ENCODE measurements at places on chromosomes 16 and 17.
A peak's percentile ranks its signal among the peaks of the same experiment; 100 is the strongest.

- DNase-seq, result no peak
Observed at GRCh38 chr16:87601401-87601981, 817 bp upstream of the JPH3 start.

DNA sequence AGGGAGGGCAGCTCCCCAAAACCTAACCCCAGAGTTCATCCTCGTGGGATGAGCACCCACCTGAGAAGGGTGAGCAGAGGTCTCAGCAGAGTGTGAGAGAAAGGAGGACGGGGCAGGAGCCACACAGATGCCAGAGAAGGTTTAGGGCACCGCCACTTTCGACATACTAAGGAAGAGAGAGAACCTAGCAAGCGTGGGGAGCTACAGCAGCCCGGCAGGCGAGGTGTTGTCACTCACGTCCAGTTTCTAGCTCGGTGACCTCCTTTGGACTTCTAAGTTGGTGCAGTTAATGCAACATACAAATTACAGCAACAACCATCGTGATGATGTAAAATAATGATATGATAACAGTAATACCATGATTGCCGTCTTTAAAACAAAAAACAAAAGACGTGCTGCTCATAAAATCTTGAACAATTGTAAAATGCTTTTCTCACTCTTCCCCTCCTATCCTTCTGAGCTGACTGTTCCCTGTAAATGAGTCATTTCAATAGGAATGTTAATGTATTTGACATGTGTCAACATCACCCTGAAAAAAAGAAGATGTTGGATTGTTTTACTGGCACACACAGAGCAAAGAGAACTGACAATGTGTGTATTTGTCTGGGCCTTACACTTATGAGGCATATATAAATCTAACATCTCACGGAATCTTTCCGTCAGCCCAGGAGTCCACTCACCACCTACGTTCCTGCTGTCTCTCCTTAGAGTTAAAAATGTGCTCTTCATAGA, 158.2 kb upstream of the MAF start:
- DNase-seq, result no peak

GRCh38 chr16:11692171-11692570, 23.9 kb downstream of the SNN start:
- DNase-seq, result no peak

GRCh38 chr17:78787444-78787843, 5.4 kb upstream of the CYTH1 start:
- DNase-seq, result no peak

DNA sequence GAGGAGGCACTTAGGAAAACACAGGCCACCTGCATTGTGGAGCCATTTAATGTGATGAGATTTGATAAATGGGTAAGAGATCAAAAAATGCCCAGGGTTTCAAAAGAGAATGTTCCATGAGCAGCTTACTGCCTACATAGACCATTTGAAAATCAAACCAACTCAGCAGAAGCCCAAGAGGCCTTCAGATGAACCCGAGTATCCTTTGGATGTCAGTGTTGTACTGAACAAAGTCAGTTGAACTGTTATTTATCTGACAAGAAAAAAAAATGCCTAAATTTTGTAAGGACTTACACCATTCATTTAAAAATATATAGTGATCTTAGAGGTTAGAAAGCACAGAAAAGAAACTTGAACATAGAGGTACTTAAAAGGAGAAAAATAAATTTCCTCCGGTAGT, 381.7 kb downstream of the ZFHX3 start:
- DNase-seq, result no peak

GRCh38 chr16:2915196-2915929, 3.6 kb downstream of the FLYWCH1 start:
- no peak for DNase-seq

- no peak for DNase-seq
Observed at GRCh38 chr17:82831818-82832200, 8.0 kb downstream of the ZNF750 start.

GRCh38 chr16:76837872-76838271, 353.1 kb upstream of the MON1B start:
- no peak for DNase-seq

GRCh38 chr17:17823433-17824118, 13.2 kb downstream of the SREBF1 start:
- DNase-seq, result peak; percentile 83

DNA sequence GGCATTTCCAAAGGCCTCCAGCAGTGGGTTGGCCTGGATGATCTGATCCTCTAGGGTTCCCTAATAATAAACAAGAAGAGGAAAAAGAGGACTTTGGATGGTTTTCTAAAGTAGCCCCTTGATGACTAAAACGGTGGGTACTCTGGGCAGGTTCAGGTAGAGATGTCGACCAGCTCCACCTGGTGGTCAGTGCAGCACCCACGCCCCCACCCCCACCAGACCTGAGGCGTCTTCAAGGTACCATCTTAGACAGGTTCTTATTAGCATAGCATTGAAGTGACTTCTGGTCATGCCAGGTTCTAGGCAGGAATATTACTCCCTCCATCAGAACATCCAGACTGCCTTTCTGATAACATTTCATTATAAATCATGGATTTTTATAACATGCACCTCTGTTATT, 15.0 kb downstream of the MYH13 start:
- DNase-seq, result no peak

DNA sequence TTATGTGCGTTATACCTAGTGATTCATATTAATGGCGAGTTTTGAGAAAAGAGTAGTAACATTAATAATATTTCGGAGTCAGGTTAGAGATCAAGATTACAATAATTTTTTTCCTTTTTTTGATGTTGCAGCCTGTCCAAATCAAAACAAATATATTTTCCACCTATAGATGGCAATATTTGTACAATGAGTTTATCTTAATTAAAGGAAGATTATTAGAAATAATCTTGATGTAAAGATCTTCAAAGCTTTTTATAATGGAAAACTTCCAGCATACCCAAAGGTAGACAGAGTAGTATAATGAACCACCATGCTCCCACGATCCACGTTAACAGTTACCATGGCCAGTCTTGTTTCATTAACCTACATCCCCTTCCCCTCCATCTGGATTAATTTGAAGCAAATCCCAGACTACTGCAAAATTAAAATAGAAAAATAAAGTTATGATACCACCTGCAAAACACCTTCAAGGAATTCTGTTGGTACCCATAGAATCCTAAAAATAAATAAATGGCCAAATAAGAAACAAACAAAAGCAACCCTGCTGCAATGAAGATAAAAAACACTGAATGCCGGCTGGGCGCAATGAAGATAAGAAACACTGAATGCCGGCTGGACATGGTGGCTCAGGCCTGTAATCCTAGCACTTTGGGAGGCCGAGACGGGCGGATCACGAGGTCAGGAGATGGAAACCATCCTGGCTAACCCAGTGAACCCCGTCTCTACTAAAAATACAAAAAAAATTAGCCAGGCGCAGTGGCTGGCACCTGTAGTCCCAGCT, 46.5 kb upstream of the GINS3 start:
- DNase-seq, result peak; percentile 10

DNA sequence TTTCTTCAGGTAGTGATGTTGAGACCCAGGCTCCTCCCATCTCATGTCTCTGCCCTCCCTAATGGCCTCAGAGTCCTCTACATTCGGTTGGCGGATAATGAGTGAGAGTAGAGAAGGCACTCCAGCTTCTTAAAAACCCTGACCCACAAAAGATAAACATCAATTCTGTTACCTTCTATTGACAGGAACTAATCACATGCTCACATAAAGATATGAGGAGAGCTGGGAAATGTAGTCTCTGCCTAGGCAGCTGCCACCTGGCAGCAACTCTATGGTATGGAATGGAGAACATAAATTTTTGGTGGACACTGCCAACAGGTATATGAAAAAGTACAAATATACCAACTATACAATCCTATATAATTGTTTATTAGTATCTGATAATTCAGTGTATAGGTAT, 110.7 kb upstream of the HLF start:
- DNase-seq, result no peak

GRCh38 chr16:71373073-71373472, 14.6 kb downstream of the CALB2 start:
- DNase-seq, result no peak

- DNase-seq, result peak; percentile 90
Observed at GRCh38 chr16:19113577-19114358, at the start of gene ITPRIPL2. ITPRIPL2 (plus strand) TSS chr16:19113964; CDS start chr16:19114462, 498 bp downstream.

GRCh38 chr17:18218756-18219415, 6.5 kb upstream of the LLGL1 start:
- no peak for DNase-seq

GRCh38 chr16:49608098-49608497, 234.5 kb downstream of the C16orf78 start:
- DNase-seq, result no peak

DNA sequence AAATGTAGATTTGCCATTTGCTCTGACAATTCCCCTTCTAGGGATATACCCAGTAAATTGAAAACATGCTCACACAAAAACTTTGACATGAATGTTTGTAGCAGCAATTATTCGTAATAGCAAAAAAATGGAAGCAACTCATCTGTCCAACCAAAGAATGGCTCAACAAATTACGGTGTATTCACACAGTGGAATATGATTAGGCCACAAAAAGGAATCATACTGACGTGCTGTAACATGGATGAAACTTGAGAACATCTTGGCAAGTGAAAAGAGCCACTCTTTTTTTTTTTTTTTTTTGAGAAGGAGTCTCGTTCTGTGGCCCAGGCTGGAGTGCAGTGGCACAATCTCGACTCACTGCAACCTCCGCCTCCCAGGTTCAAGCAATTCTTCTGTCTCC, 24.1 kb upstream of the SPNS3 start:
- DNase-seq, result no peak

DNA sequence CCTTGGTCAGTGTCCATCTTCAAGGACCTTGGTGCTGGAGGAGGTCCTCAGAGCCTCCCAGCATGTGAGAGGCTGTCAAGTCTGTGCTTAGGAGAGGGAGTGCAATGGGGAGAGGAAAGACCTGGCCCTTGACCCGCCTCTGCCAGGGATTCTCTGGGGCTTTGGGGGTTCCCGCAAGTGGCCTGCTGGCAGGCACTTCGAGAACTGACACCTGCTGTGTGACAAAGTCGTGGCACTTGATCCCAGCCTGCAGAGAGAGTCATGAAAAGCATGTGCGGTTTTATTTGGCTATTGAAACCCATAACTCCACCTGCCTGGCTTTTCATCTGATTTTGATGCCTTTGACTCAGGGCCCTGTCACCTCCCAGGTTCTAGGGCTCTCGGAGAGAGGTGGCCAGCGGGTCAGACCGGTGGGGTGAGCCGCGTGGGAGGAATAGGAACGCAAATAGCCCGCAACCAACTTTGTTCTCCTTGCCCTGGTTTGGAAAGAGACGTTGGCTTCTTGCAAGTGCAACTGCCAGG, 42.8 kb upstream of the GSE1 start:
- no peak for DNase-seq

- no peak for DNase-seq
Observed at GRCh38 chr17:7852919-7853690, 1.8 kb upstream of the TMEM88 start.

DNA sequence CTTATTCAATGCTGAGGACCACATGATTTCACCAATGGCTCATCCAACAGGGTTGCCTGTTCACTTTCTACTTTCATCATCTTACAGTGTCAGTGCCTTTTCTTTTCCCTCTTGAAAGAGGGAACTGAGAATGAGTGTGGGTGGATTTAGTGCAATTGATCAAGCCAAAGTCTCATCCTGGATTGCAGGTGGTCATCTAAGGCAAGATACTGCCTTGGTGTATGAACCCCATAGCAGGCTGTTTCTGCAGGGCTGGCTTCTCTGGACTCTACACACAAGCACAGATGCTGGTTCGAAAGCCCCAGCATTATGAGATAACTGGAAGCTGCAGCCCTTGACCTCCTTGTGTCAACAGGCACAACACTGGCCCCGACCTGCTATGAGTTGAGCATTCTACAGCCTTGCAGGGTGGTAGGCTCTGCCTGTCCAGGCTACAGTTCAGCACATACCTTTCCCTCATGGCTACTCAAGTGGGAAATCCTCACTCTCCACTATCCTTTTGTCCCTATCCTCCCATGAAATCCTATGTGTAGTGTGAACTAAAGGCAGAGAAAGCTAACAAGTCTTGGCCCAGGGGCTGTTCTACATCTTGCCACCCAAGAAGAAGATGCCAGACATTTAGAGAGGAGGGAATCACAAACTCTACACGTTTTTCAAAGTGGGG, 358.7 kb downstream of the SLC39A11 start:
- peak; percentile 72 for DNase-seq

- DNase-seq, result no peak
Observed at GRCh38 chr17:57745242-57745641, at the start of gene CCDC182. CCDC182 (minus strand) TSS chr17:57745299; CDS start chr17:57745272, 27 bp downstream.

DNA sequence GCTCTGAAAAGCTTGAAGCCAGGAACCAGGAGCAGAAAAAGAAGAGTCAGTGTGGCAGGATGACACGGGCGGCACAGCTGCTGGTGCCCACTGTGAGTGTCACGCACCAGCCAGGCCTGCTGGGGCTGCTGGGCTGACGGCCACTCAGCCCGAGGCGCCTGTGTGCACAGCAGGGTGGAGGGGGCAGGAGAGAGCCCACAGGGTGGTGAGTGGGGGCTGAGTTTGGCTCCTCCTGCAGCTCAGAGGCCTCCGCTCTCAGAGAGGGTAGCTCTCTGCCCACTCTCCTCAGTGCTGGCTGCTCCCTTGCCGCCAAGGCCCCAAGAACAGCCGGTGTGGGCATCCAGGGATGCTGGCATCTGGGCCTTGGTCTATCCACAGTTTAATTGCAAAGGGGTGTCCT, 59.6 kb downstream of the GSG1L start:
- no peak for DNase-seq

- no peak for DNase-seq
Observed at GRCh38 chr16:88982286-88983084, 5.5 kb upstream of the CBFA2T3 start.

DNA sequence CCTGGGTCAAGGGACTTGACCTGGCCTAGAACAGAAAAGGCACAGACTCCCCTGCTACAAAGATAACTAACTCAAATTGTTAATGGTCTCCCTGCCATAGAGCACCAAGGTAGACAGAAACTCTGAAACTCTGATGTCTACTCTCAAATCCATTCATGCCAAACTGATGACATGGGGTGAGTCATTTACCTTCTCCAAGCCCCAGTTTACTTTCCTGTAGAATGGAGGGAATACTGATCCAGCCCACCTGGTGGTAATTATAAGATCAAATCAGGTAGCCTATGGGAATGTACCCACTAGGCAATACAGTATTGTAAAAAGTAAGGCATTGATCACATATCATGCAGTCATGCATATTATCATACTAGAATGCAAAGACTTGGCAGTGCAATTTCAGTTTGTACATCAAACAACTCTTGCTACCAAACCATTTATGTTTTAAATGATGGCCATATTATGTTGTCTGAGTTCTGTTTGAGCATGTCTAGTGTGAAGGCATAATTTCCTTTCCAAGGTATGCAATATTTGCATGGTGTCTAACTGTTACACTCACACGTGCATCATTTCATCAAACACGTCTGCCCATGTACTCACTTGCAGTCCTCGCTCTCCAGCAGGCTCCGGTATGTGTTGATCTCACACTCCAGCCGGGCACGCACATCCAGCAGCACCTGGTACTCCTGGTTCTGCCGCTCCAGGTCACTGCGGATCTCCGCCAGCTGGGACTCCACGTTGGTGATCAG, 3.0 kb downstream of the KRT31 start:
- no peak for DNase-seq
